H9 (cell line): ENCODE measurements at places on chromosomes 1 and 21.

- DNase-seq: no peak
Observed at GRCh38 chr1:187032982-187033692, 204.4 kb downstream of the PLA2G4A start.

DNA sequence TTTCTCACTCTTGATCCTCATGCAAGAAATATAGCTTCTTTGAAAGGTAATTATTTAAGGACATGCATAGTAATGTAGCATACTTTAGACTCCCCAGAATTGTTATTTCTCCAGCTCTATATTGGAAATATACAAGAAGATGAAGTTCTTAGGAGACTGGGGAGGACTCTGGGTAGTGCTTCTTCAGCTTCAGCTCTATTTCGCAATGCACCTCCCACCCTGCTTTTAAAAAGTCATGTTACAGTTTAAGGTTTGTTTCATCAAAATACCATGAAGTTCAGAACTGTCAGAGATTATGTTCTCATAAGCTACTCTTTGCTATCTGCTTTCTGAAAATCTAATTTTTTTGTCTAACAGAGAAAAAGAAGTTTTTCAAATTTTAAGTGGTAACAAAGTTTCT is 586.2 kb upstream of the ADGRL4 start:
- DNase-seq: no peak

DNA sequence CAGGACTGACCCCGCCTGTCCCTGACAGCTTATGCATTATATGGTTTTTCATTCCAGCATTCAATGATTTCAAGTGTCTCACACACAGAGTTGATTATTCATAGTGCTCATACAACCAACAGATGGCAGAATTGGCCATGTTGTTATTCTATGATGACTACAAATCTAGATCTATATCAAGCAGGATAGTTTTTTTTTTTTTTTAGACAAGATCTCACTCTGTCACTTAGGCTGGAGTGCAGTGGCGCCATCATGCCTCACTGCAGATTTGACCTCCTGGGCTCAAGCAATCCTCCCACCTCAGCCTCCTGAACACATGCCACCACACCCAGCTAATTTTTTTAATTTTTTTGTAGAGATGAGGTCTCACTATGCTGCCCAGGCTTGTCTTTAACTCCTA is 40.1 kb upstream of the LRRC8D start:
- no peak for DNase-seq

DNA sequence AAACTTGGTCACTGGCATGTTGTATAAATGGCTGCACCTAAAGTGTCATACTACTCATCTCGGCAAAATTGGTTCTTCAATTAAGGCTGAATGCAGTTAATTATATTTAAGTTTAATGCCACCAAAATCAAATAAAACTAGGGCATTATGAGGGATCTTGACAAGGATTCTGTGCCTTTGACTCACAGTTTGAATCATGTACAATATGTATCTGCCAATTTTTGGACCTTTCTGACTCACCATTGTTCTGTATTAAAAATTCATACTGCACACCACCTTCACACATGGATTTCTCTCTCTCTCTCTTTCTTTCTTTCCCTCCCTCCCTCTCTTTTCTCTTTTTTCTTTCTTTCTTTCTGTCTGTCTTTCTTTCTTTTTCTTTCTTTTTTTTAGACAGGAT is 14.1 kb upstream of the STXBP3 start:
- no peak for DNase-seq

DNA sequence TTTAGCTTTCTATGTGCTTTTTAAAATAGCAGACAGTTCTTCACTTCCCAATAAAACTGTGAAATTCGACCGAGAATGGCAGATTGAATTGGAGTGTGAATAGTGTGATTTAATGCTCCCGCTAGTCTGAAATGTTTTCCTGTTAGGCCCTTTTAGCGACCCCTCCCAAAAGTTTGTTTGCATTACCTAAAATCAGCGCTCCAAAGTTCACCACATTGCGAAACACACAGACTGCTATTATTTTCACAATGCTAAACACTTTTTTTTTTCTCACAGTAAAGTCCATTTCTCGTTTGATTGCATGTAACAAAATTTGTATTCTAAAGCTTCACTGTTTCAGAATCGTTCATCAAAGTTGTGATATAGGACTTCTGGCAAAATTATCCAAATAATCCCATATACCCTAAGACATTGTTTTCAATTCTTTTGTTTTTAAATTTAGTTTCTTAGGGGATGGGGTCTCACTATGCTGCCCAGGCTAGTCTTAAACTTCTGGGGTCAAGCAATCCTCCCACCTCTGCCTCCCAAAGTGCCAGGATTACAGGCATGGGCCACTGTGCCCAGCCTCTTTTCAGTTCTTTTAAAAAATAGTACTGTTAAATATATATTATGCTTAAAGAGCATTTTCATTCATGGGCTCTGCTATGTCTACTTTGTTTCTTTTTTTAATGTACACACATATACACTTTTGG is 76.5 kb upstream of the USH2A start:
- no peak for DNase-seq
